ENCODE measurements at places on chromosomes 1 and 21.

GRCh38 chr1:164518692-164519332 lies 40.2 kb upstream of the PBX1 start:
- DNase-seq, result no peak

- DNase-seq, result no peak
These were observed 80.2 kb downstream of the MAST2 start for GRCh38 chr1:45883658-45884057.

DNA sequence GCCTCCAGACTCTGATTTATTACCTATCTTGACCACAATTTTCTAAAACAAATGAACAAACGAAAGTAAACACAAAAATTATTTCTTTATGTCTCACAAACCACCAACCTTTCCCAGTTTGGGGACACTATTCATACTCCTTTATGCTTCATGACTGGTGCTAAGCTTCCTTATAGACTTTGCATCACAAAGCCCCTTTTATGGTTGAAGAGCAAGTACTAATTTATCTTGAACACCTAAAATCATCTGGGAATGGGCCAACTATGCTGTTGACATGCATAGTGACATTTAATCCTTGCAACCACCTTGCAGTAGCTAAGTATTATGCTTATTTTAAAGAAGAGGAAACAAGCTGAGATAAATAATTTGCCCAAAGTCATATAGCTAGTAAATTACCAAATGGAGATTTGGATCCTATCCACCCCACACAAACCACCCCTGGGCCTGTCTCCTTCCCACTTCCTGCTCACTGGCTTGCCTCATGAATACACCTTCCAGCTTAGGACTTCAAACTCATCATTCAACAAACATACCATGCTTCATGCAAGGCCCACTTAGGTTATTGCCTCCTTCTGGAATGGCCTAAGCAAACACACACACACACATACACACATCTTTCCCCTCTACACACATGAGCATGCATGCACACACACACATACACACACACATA lies 192.2 kb downstream of the PLPP3 start:
- no peak for DNase-seq

DNA sequence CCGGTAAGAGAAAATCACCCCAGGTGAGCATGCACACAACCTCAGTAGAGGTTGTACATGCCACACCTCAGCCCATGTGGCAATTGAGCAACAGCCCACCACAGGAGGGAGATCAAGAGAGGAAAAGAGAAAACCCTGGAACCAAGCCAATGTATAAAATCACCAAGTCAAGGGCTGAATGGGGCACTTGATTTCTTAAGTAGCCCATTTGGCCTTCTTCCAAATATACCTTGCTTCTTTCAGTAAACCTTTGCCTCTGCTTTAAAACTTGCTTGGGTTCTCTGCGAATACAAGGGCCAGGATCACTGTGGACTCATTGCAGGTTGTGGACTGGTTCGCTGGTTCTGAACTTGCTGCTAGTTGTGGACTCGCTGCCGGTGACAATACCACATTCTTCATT lies 1814.0 kb downstream of the PLA2G4A start:
- no peak for DNase-seq

GRCh38 chr1:54810153-54810942 lies 9.2 kb upstream of the TTC22 start:
- peak; percentile 51 for DNase-seq

GRCh38 chr1:47686731-47687630 lies 249.1 kb downstream of the FOXD2 start:
- no peak for DNase-seq

DNA sequence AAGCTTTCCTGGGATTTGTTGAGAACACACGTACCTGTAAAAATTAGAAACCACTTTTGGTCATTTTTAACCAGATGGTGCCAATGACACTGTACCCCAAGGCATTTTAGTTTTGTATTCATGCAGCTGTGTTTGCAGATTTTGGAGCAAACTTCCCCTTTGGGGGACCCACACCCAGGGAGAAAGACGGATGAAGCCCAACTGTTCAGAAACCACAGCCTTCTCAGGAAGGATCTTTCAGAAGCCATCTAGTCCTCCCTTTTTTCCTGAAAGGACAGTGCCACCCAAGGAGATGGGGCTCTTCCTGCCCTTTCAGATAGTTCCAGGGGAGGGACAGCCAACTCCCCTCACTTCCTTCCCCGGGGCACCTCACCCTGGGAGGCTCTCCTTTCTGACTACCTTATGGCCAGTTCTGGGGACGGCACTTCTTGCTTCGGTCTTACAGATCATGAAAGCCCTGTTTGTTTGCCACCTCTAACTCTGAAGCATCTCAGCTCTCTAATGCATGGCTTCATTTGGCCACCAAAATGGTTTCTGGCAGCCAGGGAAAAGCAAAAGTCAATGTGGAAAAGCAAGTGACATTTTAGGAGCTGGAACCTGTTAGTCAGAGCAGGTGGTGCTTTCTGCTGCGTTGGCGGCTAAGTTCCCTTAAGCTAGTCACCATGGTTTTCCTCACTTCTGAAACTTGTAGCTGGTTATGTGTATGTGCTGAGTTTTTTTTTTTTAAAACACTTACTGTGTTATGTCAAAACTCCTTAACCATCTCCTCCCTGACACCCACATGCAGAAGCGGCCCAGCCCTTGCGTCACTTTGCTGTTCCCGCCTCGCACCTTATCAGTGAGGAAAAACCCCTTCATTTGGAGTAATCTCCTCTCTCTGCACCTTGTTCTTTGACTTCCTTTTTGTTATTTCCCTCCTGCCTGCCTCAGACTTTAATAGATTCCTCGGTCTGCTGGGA lies 10.1 kb downstream of the TMCC2 start:
- DNase-seq, result no peak

DNA sequence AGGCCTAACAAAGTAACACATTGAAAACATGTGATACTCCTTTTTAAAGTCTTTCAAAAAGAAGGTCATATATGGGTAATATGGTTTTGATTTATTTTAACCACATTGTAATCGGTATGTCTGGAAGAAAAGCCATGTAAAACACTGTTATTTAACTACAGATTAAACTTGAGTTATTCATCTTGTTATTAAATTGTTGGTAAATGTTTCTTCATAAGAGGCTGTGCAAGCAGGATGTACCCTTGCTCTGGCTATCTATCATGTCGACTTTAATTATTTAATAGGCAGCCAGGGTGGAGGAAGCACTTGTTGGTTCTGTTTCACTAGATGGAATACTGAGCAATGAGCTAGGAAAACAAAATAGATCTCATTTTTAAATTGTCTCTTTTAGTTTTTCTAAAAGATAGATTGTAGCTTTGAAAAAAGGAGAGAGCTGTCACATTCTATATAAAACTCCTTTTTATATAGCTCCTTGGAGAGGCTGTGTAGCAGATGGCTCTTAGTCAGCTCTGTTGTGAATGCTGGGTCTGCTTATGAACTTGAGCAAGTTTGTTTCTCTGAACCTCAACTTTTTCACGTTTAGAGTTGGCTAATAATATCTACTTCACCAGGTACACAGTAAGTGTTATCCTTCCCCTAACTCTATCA lies 39.5 kb downstream of the LRRC8B start:
- DNase-seq, result no peak

DNA sequence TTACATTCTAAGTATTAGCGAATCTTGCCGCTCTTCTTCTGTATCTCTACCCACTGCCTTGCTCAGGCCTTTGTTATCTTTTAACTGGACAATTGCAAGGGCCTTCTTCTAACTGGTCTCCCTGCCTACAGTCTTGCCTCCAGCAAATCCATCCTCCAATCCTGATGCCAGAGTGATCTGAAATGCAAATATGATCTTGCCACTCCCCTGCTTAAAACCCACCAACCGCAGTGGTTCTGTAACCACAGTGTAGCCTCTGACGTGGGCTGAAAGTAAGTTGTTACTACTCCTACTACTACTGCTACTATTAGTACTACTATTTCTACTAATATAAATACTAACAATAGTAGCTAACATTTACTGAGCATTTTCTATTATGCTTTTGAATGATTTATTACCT lies 12.4 kb downstream of the MOV10 start:
- DNase-seq, result no peak

DNA sequence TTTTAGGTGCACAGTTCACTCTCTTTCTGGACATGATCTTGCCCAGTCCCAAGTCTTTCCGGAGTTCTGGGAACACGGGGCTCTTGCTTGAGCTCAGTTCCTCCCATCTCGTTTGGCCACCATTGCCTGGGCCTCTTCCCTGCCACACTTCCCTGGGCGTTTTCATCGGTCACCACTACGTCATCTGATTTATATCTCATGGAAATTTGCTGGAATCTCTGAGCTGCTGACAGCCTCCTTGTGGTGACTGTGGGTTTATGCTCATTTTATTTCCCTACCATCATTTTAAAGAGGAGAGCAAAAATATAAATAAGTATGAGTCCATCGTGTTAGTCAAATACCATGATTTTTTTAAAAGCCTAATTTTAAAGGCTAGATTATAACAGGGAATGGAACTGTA lies 449.1 kb upstream of the KAZN start:
- no peak for DNase-seq

GRCh38 chr1:31647106-31647505 lies 2.4 kb upstream of the PEF1 start:
- DNase-seq, result no peak

- no peak for DNase-seq
These were observed 1.0 kb upstream of the IER5 start for GRCh38 chr1:181087400-181087901.

DNA sequence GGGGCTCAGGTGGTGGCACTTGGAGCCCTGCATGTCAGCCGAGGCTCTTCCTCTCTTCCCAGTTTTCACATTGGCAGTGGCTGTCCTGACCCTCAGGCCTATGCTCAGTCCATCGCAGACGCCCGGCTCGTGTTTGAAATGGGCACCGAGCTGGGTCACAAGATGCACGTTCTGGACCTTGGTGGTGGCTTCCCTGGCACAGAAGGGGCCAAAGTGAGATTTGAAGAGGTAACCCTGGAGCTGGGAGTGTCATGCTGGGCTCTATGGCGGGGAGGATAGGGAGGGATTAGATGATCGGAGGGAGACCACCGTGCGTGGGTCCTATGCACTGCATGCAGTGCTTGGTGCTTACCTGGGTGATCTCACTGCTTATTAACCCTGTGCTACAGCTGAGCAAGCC lies 13.5 kb downstream of the AZIN2 start:
- DNase-seq, result no peak

GRCh38 chr1:13617773-13618172 lies 34.1 kb downstream of the PDPN start:
- no peak for DNase-seq

DNA sequence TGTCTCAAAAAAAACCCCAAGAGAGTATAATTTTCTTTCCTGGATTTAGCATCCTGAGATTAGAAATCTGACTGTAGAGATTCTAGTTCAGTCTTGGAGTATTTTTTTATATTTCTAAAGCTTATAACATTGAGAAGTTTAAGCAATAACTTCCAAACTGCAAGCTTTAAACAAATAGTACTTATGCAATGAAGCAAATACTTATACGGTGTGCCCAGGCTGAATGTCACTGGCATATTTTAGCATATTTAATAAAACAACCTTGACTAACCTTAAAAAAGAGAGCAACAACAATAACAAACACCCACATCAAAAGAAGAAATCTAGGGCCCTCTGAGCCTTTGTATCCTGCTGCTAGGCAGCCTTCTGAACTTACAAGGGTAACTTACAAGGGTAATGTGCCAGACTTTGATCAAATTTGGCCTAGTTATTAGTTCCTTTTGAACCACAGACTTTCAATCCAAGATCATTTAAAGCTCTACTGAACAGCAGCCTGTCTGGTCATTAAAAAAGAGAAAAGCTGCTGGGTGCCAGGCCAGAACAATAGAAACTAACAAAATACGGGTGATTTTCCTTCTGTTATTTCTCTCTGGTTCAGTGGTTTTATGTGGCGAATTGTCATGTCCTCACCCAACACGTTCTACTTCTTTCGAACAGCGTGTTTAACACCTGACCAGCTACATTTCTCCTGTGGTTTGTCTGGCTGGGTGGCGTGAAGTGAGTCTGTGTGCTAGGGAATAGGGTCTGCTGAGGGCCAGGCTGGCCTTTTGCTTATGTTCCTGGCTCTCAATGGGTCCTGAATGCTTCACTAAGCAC lies 16.2 kb downstream of the MTOR start:
- peak; percentile 46 for DNase-seq

DNA sequence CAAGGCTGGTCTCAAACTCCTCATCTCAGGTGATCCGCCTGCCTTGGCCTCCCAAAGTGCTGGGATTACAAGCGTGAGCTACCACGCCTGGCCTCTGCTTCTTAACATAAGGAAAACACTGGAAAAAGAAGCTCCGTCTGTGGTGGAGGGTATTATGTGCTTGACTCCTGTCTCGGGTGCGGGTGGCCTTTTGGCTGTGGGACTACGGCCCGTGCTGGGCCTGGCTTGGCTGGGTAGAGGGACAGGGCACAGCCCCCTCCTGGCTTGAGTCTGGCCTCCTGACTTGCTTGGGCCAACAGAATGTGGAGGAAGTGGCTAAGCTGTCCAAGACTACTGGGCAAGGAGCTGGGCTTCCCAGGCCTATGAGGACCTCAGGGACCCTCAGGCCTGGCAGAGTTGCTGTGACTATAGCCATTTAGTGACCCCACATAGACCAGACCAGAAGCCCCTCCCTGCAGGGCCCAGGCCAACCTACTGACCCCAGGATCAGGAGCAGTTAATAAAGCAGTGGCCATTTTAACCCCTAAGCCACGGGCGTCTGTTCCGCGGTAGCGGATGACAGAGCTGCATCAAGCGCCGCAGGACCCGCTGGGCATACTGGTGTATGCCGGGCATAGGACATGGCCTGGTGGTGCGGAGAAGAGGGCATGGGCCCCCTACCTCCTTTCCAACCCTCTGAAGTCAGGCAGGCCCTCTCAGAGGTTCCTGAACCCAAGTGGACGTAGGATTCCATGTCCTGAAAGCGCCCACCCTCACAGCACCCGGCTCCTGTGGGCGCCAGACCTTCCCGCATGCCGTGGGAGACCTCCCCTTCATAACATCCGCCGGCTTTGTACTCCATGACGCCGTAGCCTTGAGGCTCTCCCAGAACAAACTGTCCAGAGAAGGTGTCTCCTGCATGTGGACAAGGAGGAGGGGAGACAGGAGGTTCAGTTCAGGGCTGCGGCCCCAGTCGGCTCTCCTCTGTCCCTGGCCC lies 4.4 kb downstream of the MORN1 start:
- DNase-seq, result no peak

DNA sequence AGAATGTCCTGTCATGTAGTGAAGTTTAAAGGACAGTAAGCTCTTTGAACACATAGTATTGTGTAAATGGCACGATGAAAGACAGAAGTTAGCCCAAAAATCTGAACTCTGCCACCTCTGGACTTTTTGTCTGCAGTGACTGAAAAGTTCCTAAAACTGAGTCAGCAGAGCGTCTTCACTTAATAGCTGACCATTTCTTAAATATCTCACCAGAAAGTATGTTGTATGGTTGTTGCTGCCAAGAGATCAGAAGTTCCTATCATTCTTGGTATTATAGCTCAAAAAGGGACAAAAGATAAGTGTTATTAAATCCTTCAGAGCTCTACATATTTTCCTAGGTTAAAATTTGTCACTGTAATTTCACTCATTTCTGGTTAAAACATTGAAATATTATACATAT lies 1003.0 kb downstream of the TTLL7 start:
- no peak for DNase-seq

GRCh38 chr1:178004926-178005391 lies 35.1 kb upstream of the SEC16B start:
- DNase-seq, result no peak
